ENCODE measurements at places on chromosomes 11 and 22.

DNA sequence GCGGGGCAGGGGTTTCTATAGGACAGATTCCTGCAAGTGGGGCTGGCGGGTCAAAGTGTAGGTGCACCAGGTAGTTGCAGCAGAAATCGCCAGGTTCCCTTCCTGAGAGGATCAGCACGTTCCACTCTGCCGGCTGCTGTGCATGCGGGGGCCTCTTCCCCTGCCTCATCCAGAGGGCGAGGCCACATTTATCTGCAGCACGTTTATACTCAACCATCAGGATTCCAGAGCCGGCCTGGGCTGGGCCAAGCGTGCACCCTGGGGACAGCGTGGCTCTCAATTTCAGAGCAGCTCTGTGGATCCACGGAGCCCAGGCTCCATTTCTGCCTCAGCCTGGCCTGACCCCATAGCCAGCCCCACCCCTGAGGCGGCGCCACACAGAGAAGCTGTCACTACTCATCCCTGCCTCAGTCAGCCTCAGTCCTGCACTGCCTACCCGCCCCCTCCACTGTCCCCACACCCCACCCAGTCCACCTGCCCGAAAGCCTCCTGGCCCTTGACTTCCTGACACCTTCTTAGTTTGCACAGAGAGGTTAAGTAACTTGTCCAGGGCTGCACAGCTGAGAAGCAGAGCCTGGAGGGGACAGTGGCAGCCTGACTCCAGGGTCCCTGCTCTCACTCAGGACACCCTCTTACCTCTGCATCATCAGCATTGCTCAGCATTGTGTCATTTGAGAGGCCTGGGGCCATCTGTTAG, 45.9 kb upstream of the RTL6 start:
- H3K36me3 ChIP-seq: no peaks in the 10 kb centered on the region
- no peak overlapping the region for H3K4me3 ChIP-seq
- DNase-seq: no peak
- H3K27me3 ChIP-seq: no peaks in the 10 kb centered on the region
- H3K27ac ChIP-seq: no peak overlapping the region
- peaks cover 10% of the 10 kb centered on the region for H3K4me1 ChIP-seq

- DNase-seq: no peak
- H3K27ac ChIP-seq: no peak overlapping the region
- no peaks in the 10 kb centered on the region for H3K27me3 ChIP-seq
- peaks cover 5% of the 10 kb centered on the region for H3K4me1 ChIP-seq
- no peaks in the 10 kb centered on the region for H3K36me3 ChIP-seq
Observed at GRCh38 chr11:123670081-123670480, 15.7 kb upstream of the SCN3B start.

GRCh38 chr11:119591836-119592310, 137.1 kb downstream of the NECTIN1 start:
- no peaks in the 10 kb centered on the region for H3K27me3 ChIP-seq
- peaks cover 10% of the 10 kb centered on the region for H3K4me1 ChIP-seq
- no peaks in the 10 kb centered on the region for H3K36me3 ChIP-seq
- H3K27ac ChIP-seq: no peak overlapping the region

DNA sequence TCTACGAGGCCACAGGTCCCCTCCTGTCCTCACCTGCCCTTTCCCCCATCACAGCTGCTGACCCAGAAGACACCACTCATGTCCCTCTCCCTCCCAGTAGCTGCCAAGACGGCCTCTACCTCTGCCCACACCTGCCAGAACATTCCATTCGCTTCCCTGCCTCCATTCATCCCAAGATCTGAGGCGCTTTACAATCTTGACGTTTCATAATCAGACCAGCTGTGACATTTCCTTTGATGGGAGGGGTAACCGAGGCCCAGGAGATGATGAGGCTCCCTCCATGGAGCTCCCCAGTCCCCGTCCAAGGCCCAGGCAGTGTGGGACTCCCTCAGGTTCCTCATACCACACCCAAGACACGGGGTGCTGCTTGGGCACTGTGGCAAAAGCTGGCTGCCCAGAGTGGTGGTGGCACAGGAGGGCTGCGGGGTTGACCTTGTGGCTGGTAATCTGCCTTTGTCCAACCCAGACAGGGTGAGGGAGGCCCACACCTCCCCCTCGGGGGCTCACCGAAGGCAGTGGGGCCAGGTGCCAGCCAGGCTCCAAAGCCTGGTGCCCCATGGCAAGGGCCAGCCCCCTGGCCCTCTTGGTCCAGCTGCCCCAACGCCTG, 17.3 kb downstream of the PHLDA2 start:
- no peaks in the 10 kb centered on the region for H3K36me3 ChIP-seq
- H3K27me3 ChIP-seq: no peaks in the 10 kb centered on the region
- no peaks in the 10 kb centered on the region for H3K4me1 ChIP-seq
- no peak for DNase-seq
- H3K27ac ChIP-seq: no peak overlapping the region

DNA sequence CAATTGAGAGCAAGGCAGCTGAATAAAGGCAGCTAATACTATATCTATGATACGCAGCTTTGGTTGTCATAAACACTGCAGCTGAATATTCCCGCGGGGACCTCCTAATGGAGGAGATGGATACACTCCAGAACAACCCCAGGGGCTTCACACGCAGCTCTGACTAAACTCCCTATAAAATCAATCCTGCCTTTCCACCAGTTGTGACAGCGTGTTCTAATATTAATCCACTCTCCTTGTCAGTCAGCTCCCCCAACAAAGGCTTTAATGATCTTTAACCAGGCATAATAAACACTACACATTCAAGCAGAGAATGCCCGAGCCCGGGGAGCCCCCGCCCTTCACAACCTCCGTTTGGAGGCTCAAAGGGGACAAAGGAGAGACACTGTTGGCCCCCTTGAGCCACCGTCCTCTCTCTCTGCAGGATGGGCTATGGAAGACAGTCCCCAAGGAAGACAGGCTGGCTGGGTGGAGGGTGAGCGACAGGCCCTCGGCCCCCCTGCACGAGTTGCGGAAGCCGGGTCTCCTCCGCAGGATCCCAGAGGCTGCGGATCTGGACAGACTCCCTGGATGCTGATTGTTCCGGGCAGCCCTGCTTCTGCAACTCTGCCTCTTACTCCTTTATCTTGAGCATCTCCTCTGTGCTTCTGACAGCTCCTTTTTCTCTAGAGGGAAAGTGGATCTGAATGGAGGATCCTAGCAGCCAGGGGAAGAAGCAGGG, 565.2 kb downstream of the BUD13 start:
- H3K4me3 ChIP-seq: no peak overlapping the region
- H3K27me3 ChIP-seq: no peaks in the 10 kb centered on the region
- no peaks in the 10 kb centered on the region for H3K36me3 ChIP-seq
- no peaks in the 10 kb centered on the region for H3K4me1 ChIP-seq

DNA sequence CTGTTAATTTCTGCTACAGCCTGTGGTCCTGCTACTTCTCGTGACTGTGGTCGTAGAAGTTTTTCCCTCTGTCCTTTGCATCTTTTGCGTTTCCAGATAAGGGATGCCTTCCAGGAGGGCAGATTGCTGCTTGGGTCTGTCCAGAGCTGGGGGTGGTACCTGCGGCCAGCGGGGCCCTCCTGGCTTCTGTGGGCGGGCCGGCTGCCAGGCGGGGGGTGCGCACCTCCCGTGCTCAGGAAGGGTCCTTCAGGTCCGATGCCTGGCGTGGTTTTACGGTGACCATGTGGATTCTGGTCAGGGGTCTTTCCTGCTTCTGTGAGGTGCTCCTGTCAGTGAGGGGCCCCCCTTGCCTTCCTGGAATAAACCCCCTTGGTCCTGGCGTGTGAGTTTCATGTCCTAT, 84.8 kb downstream of the KCNQ1 start:
- no peaks in the 10 kb centered on the region for H3K27me3 ChIP-seq
- H3K4me3 ChIP-seq: no peak overlapping the region
- DNase-seq: no peak
- no peaks in the 10 kb centered on the region for H3K36me3 ChIP-seq
- H3K4me1 ChIP-seq: peaks cover 2% of the 10 kb centered on the region

- H3K4me1 ChIP-seq: peaks cover 6% of the 10 kb centered on the region
- H3K27me3 ChIP-seq: no peaks in the 10 kb centered on the region
- no peaks in the 10 kb centered on the region for H3K36me3 ChIP-seq
- DNase-seq: no peak
- H3K4me3 ChIP-seq: no peak overlapping the region
- no peak overlapping the region for H3K27ac ChIP-seq
Observed at GRCh38 chr11:69287968-69288882, 5.7 kb upstream of the MYEOV start.

GRCh38 chr11:31874631-31875191, 63.6 kb upstream of the PAX6 start:
- DNase-seq: no peak
- H3K27ac ChIP-seq: no peak overlapping the region
- H3K36me3 ChIP-seq: no peaks in the 10 kb centered on the region
- H3K4me1 ChIP-seq: peaks cover 5% of the 10 kb centered on the region
- H3K4me3 ChIP-seq: no peak overlapping the region

DNA sequence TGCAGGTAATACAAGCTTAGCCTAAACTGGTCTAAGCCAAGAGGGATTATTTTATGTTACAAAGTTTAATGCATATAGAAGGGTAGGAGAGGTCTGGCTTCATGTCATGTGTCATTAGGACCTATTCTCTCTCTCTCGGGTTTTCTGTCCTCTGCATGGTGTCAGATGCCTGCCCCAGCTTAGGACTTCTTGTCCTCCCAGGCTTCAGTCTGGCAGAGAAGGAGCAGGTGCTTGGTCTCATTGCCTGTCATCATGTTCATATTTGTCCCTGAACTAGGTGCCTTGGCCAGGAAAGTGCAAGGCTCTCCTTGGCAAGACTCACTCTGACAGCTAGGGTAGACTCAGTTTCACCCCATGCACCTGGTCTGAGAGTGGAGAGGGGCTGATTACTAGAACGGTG, 126.3 kb downstream of the ADAMTS15 start:
- H3K36me3 ChIP-seq: no peaks in the 10 kb centered on the region
- H3K4me3 ChIP-seq: no peak overlapping the region
- no peak for DNase-seq

GRCh38 chr11:76889411-76889975, 28.8 kb downstream of the ACER3 start:
- DNase-seq: no peak
- no peaks in the 10 kb centered on the region for H3K4me1 ChIP-seq
- no peaks in the 10 kb centered on the region for H3K36me3 ChIP-seq
- no peaks in the 10 kb centered on the region for H3K27me3 ChIP-seq
- H3K4me3 ChIP-seq: no peak overlapping the region

GRCh38 chr22:42396621-42397331, 35.4 kb downstream of the NFAM1 start:
- H3K36me3 ChIP-seq: no peaks in the 10 kb centered on the region
- DNase-seq: no peak
- no peak overlapping the region for H3K27ac ChIP-seq
- H3K27me3 ChIP-seq: no peaks in the 10 kb centered on the region
- H3K4me1 ChIP-seq: no peaks in the 10 kb centered on the region

DNA sequence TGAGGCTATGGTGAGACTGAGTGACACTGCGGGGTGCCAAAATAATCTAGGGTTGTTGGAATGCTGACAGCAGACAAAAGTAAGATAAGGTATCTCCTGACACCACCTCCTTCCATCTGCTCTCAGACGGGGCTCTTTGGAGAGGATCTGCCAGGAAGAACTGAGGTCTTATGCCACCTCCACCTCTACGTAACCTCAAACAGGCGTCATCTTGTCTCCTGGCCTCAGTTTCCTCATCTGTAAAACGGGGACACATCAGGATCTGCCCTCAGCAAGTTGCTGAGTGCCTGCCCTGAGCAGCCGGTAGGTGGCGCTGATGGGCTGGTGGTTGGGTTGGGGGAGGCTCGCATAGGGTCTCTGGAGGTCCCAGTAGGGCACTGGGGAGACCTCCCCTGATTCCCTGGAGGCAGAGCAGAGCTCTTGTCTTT, 1.7 kb upstream of the MYEOV start:
- H3K36me3 ChIP-seq: no peaks in the 10 kb centered on the region
- no peak overlapping the region for H3K27ac ChIP-seq
- H3K27me3 ChIP-seq: no peaks in the 10 kb centered on the region
- H3K4me1 ChIP-seq: peaks cover 7% of the 10 kb centered on the region

- H3K27me3 ChIP-seq: no peaks in the 10 kb centered on the region
- peaks cover 3% of the 10 kb centered on the region for H3K4me1 ChIP-seq
- H3K27ac ChIP-seq: no peak overlapping the region
- H3K4me3 ChIP-seq: no peak overlapping the region
- no peak for DNase-seq
Observed at GRCh38 chr11:6202041-6202440, 3.0 kb downstream of the OR52W1 start.

GRCh38 chr11:121467965-121468364, 15.2 kb upstream of the SORL1-AS1 start:
- H3K36me3 ChIP-seq: peaks cover 15% of the 10 kb centered on the region
- H3K4me3 ChIP-seq: no peak overlapping the region
- H3K27ac ChIP-seq: no peak overlapping the region
- no peak for DNase-seq

- H3K36me3 ChIP-seq: no peaks in the 10 kb centered on the region
- peak overlapping the region; percentile 42 for H3K4me3 ChIP-seq
- peak overlapping the region; percentile 56 for H3K27ac ChIP-seq
- H3K4me1 ChIP-seq: peaks cover 6% of the 10 kb centered on the region
Observed at GRCh38 chr22:48369789-48370507, 1457.7 kb downstream of the BRD1 start.

DNA sequence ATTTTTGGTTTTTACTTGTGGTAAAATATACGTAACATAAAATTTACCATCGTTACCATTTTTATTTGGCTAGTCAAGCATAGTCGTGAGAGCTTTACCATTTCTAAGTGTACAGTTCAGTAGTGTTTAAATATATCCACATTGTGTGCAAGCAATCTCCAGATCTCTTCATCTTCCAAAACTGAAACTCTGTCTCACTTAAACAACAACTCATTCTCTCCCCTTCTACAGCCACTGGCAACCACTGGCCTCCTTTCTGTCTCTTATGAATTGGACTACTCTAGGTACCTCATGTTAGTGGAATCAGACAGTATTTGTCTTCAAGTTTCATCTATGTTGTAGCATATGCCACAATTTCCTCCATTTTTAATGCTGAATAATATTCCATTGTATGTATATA, 37.4 kb downstream of the SMC1B start:
- H3K36me3 ChIP-seq: peaks cover 4% of the 10 kb centered on the region
- no peaks in the 10 kb centered on the region for H3K27me3 ChIP-seq
- DNase-seq: no peak
- H3K4me3 ChIP-seq: no peak overlapping the region
- H3K4me1 ChIP-seq: no peaks in the 10 kb centered on the region
- no peak overlapping the region for H3K27ac ChIP-seq

DNA sequence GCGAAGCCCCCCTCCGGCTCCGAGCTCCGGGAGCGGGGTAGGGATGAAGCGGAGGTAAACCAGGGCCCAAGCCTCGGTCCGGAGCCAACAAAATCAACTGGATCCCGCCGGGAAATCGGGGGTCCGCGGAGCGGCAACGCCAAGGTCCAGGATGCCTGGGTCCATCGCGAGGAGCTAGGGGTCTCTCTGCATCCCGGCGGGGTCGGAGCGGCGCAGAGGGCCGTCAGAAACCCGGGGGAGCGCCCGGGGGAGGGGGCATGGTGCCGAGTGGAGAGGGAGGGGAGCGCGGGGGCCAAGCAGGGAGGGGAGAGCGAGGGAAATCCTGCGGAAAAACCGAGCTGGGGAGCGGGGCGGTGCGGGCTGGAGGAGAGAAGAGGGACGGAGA, 51.8 kb downstream of the SLC22A12 start:
- H3K4me3 ChIP-seq: peak overlapping the region; percentile 71
- no peak for DNase-seq
- no peaks in the 10 kb centered on the region for H3K36me3 ChIP-seq
- H3K27me3 ChIP-seq: peaks cover 39% of the 10 kb centered on the region
- peaks cover 2% of the 10 kb centered on the region for H3K4me1 ChIP-seq

All from H9 (cell line).